Calu3 (cell line): ENCODE measurements at places on chromosomes 12 and 14. TPM values are rescaled to one million over a fixed set of nuclear protein-coding genes. Genes with fewer than 3 reads are reported as not detected.
A peak's percentile ranks its signal among the peaks of the same experiment; 100 is the strongest.

GXYLT1 gene
- 9.7 and 10.4 TPM in 2 replicates for total RNA-seq

CMTM5 gene
- total RNA-seq, result not detected in 2 replicates

FGF6 gene
- not detected in 2 replicates for total RNA-seq

SERPINA1 gene
- 167 and 235 TPM in 2 replicates for total RNA-seq

DYRK4 gene
- 24.6 and 25.9 TPM in 2 replicates for total RNA-seq

SIX4 gene
- 20.9 and 22.8 TPM in 2 replicates for total RNA-seq

NGB gene
- total RNA-seq, result not detected in 2 replicates

OR11H6 gene
- not detected in 2 replicates for total RNA-seq

AQP5 gene
- total RNA-seq, result 51.9 and 54.2 TPM in 2 replicates

TSPAN8 gene
- 289 and 384 TPM in 2 replicates for total RNA-seq

DNA sequence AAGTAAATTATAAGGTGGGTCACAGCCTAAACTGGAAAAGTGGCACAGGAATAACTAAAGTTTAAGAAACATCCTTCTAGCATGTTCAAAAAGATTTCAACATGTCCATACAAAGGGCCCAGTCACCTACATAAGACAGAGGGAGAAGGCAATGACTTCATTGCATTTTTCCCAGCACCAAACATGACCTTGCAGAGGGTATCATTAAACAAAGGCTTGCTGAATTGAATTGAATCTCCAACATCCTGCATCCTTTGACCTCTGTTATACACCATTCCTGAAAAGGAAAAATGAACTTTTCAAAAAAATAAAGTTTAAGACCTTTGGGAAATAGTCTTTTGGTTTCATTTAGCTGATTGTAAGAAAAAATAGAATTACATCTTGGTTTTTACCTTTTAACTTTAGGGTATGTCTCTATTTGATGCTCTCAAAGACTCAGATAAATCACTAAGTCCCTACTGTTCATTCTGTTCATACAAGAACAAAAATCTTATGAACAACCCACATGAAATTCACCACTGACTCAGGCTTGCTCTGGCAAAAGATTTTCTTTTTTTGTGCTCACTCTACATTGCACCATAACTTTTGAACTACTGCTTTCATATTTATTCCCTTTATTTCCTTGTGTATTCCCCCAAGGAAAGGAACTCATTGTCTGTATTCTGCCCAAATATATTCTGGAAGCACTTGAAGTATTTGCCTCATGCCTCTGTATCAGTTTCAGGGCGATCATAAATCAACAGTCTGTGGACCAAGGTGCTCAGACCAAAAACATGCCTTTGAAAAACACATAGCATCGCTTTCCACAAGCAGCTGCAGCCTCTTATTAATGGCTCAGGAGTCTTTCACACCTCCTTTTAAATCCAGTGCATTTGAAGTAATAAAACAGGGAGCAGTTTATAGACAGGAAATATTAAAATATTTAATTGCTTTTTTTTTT lies 121.7 kb downstream of the DUSP6 start:
- no peaks in the 10 kb centered on the region for H3K27me3 ChIP-seq
- no peak overlapping the region for H3K4me3 ChIP-seq
- DNase-seq, result no peak
- peaks cover 7% of the 10 kb centered on the region for H3K36me3 ChIP-seq
- H3K27ac ChIP-seq, result no peak overlapping the region

GRCh38 chr14:102769049-102769327 lies 8.3 kb upstream of the TRAF3 start:
- no peaks in the 10 kb centered on the region for H3K4me1 ChIP-seq
- no peak for DNase-seq
- no peak overlapping the region for H3K4me3 ChIP-seq

DNA sequence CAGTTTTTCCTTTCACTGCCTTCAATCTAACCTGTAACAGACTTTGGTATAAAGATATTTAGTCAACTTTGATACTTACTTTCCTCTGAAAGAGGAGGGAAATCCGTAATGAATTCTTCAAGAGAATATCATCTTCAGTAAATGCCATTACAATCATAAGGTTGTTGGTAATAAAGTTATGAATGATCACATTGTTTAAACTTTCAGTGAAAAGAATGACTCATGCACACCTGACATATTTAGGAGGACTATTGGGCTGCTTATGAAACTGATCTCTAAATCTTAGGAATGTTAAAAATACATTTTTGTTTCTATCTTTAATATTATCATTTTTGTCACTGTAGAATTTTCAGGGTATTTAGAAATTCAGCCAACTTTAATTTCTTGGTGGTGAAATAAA lies 474.7 kb downstream of the SLC16A7 start:
- no peaks in the 10 kb centered on the region for H3K36me3 ChIP-seq
- H3K27ac ChIP-seq, result peak overlapping the region; percentile 77

GRCh38 chr12:6343518-6343917 lies 1.6 kb upstream of the TNFRSF1A start:
- peaks cover 26% of the 10 kb centered on the region for H3K36me3 ChIP-seq
- no peaks in the 10 kb centered on the region for H3K27me3 ChIP-seq
- H3K4me3 ChIP-seq, result no peak overlapping the region
- peak overlapping the region; percentile 21 for H3K27ac ChIP-seq
- DNase-seq, result no peak
- H3K4me1 ChIP-seq, result peaks cover 49% of the 10 kb centered on the region

DNA sequence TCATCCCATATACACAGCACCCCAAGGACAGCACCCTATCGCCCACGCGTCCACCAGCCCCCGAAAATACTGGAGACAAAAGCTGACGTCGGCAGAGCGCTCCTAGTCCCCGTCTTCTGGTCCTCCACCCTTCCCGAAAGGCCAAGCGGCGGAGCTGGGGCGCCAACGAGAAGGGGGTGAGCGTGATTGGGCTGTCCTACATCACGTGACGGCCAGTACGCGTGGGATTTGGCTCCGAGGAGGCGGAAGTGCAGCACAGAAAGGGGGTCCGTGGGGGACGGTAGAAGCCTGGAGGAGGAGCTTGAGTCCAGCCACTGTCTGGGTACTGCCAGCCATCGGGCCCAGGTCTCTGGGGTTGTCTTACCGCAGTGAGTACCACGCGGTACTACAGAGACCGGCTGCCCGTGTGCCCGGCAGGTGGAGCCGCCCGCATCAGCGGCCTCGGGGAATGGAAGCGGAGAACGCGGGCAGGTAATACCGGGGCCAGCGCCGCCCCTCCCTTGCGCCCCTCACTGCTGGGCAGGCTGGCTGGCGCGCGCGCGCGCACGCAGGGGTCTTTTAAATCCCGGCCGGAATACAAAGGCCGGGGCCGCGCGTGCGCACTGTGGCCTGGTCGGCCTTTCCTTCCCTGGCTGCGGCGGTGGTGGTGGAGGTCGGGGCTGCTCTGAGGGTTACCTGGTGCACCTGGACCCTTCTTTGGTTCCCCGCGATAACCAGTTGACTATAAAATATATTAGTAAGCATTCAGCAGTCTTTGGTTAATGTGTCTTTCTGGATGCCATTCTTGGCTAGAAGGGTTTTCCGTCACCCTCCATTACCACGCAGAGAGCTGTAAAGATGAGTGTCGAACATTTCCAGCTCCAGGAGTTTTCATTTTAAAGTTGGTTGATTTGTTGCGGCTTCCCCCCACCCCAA lies at the start of gene TDG:
TDG (plus strand) TSS at position 283 of the 915 bp plus-strand sequence; CDS start at position 449, 166 bp downstream.
- H3K36me3 ChIP-seq, result peaks cover 59% of the 10 kb centered on the region
- DNase-seq, result peak; percentile 98
- peak within 1 kb of the TSS; percentile 95 for H3K27ac ChIP-seq

- no peaks in the 10 kb centered on the region for H3K27me3 ChIP-seq
- no peaks in the 10 kb centered on the region for H3K4me1 ChIP-seq
- H3K4me3 ChIP-seq, result no peak overlapping the region
- H3K36me3 ChIP-seq, result no peaks in the 10 kb centered on the region
- no peak for DNase-seq
- H3K27ac ChIP-seq, result no peak overlapping the region
These were observed 202.3 kb upstream of the SLC16A7 start for GRCh38 chr12:59393506-59393905.

DNA sequence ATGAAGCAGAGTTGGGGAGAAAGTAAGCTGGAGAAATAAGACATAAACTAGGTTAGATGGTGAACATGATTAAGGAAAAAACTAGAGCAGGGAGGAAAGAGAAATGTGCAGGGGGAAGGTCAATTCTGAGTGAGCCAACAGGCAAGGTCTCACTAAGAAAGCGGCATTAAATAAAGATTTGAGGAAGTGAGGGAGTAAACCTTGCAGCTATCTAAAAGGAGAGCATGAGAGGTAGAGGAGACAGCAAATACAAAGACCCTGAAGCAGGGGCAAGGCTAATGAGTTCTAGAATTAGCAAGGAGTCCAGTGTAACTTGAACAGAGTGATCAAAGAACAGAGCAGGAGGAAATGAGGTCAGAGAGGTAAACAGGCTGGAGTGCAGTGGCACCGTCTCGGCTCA lies 4.4 kb upstream of the SOCS2 start:
- no peak overlapping the region for H3K4me3 ChIP-seq
- H3K27ac ChIP-seq, result no peak overlapping the region
- peaks cover 23% of the 10 kb centered on the region for H3K4me1 ChIP-seq
- peaks cover 28% of the 10 kb centered on the region for H3K27me3 ChIP-seq
- no peak for DNase-seq
- peaks cover 42% of the 10 kb centered on the region for H3K36me3 ChIP-seq

DNA sequence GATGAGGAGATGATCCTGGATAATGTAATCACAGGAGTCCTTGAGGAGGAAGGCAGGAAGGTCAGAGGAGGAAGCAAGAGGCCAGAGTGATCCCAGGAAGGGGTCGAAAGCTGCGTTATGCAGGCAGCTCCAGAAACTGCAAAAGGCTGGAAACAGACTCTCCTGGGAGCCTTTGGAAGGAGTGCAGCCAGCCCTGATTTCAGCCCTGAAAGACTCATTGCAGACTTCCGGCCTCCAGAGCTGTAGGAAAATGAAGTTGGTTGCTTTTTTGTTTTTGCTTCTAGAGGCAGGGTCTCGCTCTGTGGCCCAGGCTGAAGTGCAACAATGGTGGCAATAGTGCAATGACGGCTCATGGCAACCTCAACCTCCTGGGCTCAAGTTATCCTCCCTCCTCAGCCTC lies 44.6 kb upstream of the FZD10 start:
- H3K27me3 ChIP-seq, result no peaks in the 10 kb centered on the region
- no peak for DNase-seq
- H3K4me1 ChIP-seq, result no peaks in the 10 kb centered on the region
- H3K27ac ChIP-seq, result no peak overlapping the region

DNA sequence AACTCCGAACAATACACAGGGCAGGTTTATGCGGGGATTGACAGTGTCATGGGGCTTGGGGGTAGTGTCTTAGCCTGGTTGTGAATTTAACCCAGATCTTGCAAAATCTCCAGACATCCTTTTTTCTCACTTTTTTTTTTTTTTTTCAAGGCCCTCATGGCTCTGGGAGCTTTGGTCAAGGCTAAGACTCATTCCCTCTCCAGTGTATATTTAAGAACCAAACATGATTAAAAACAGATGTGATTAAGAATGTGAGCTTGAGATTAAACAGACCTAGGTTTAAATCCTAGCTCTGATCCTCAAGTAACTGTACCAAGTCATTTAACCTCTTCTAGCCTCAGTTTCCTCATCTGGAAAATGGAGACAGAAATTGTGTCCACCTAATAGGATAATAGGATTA lies 151.7 kb upstream of the FUT8 start:
- H3K4me1 ChIP-seq, result peaks cover 42% of the 10 kb centered on the region
- no peaks in the 10 kb centered on the region for H3K27me3 ChIP-seq
- peaks cover 21% of the 10 kb centered on the region for H3K36me3 ChIP-seq
- no peak overlapping the region for H3K27ac ChIP-seq
- H3K4me3 ChIP-seq, result no peak overlapping the region

DNA sequence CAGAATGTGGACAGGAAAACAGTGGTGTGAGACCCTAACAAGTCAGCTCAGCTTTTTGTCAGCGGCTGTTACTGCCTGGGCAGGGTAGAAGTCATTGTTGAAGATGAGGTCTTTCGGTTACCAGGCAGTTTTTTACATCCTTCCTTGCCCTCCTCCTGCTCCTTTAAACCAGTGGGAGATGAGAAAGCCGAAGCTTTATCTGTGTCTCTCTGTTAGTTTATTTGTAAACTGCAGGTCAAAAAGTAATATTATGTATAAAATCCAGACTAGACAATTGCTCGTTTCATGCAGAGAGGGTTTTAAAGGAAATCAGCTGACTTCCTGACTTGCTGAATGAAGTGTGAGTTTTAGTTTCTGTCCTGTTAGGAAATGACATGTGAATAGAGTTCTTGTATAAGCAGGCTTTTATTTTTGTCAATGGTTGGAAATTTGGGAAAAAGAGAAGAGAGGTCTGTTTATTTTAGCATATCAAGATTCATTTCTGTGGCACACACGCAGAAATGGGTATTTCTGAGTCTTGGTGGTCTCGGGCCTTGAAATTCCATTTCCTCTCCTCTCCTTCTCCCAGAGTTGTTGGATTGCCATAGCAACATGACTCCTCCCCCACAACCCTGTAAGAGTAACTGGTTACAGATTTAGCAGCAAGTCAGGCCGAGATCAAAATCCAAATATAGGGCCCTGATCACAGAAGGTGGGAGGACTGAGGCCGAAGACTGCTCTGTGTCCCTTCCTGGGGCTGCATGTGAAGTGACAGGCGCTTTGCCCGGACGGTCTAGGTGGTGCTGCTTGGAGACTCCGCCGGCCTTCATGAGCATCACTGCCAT lies 60.8 kb downstream of the SAMD4A start:
- no peak overlapping the region for H3K4me3 ChIP-seq
- DNase-seq, result no peak
- no peaks in the 10 kb centered on the region for H3K4me1 ChIP-seq
- H3K27ac ChIP-seq, result no peak overlapping the region
- no peaks in the 10 kb centered on the region for H3K27me3 ChIP-seq
- no peaks in the 10 kb centered on the region for H3K36me3 ChIP-seq

- H3K27ac ChIP-seq, result no peak overlapping the region
- H3K4me1 ChIP-seq, result peaks cover under 1% of the 10 kb centered on the region
- peaks cover 46% of the 10 kb centered on the region for H3K27me3 ChIP-seq
- H3K4me3 ChIP-seq, result no peak overlapping the region
- DNase-seq, result no peak
These were observed 13.6 kb upstream of the GPR68 start for GRCh38 chr14:91258011-91258618.

GRCh38 chr12:14621826-14622225 lies 54.1 kb upstream of the PLBD1 start:
- no peaks in the 10 kb centered on the region for H3K27me3 ChIP-seq
- H3K27ac ChIP-seq, result no peak overlapping the region
- H3K4me1 ChIP-seq, result peaks cover 17% of the 10 kb centered on the region
- DNase-seq, result no peak
- no peak overlapping the region for H3K4me3 ChIP-seq

- H3K36me3 ChIP-seq, result no peaks in the 10 kb centered on the region
- no peak for DNase-seq
- no peaks in the 10 kb centered on the region for H3K27me3 ChIP-seq
- no peak overlapping the region for H3K27ac ChIP-seq
These were observed 369.1 kb downstream of the PRKD1 start for GRCh38 chr14:29558516-29558915.

- H3K27ac ChIP-seq, result no peak overlapping the region
- peaks cover 14% of the 10 kb centered on the region for H3K4me1 ChIP-seq
- no peak overlapping the region for H3K4me3 ChIP-seq
- DNase-seq, result peak; percentile 22
- no peaks in the 10 kb centered on the region for H3K27me3 ChIP-seq
- peaks cover 8% of the 10 kb centered on the region for H3K36me3 ChIP-seq
These were observed 16.9 kb upstream of the AICDA start for GRCh38 chr12:8629486-8630033.
